ENCODE measurements at places on chromosomes 12 and 14. TPM values are rescaled to one million over a fixed set of nuclear protein-coding genes. Genes with fewer than 3 reads are reported as not detected.

- no peak for DNase-seq
Observed at GRCh38 chr12:3294481-3294911, 196.5 kb upstream of the PRMT8 start.

- no peak for DNase-seq
Observed at GRCh38 chr12:55025508-55025907, 5.7 kb downstream of the NEUROD4 start.

GRCh38 chr14:34164162-34164864 is 213.4 kb upstream of the EGLN3 start:
- DNase-seq, result no peak

The KDM5A gene
- 46.6 TPM for total RNA-seq

Data from dermis microvascular lymphatic vessel endothelial cell (primary cell).